Globus pallidus (tissue), 1 donor: ENCODE measurements at places on chromosomes 12 and 14.

- no peak for DNase-seq
Measured at GRCh38 chr12:19404242-19404880, 34.9 kb upstream of the AEBP2 start.

- DNase-seq = peak; percentile 20
Measured at GRCh38 chr12:92503029-92503931, 199.5 kb upstream of the PLEKHG7 start.

GRCh38 chr12:114209861-114210260 lies 196.1 kb downstream of the TBX5 start:
- no peak for DNase-seq

DNA sequence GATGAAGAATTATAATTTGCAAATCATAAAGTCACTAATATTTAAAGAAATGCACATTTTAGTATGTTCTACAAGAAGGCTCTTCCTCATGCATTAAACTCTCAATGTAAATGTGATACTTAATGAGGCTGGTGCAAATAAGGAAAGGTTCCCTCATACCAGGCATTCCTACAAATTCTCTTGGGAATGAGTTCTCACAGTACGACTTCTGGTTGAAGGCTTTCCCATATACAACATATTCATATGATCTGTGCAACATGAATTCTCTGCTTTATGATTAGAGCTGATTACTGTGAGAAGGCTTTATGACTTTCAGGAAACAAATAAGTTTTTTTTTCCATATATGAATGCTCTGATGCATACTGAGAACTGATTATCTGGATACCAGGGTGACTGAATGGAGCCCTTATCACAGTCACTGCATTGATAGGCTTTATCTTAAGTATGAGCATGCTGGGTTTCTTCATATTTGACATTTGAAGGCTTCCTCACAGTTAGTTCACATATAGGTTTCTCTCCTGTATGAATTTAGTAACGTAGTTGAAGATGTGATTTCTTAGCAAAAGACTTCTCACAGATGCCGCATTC lies 293.9 kb downstream of the RAD51B start:
- DNase-seq = no peak

GRCh38 chr12:106247674-106248311 lies at the start of gene CKAP4:
Gene CKAP4, minus strand, starts transcription at chr12:106248020. Its CDS starts 169 bp downstream, at chr12:106247851.
- DNase-seq = peak; percentile 56

DNA sequence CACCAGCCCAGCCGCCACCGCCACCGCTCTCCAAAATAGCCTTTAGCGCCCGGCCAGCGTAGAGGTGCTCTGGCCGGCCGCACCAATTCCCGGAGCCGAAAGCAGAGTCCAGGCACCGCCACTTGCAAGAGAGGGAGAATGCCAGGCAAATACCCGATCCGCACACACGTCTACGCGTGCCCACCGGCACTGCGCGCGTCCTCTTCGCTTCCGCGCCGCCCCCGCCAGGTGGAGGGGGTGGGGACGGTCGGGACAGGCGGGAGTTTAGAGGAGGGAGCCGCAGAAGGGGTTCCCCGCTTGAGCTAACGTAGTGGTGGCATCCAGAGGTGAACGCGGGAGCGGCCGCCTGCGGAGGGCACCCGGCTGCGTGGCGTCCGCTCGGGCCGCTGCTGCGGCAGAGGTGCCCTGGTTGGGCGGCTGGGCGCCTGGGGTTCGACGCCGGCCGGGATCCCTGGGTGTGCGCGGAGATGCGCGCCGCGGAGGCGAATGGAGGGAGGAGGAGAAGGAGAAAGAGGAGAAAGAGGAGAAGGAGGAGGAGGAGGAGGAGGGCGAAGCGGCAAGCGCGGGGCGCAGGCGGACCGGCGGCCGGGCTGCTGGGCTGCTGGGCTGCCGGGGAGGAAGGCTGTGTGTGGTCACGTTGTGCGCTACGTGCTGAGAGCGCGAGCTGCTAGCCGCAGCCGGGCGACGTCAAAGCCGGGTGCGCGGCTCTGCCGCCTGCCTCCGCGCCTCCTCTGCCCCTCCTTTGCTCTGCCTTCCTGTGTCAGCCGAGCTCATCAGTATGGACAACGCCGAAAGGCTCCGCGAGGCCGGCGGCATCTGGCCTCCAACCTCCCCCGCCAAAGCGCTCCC lies at the start of gene MDGA2:
TSS of gene MDGA2 (minus strand) at position 140 of the 849 bp plus-strand sequence.
- DNase-seq = no peak

GRCh38 chr14:54680651-54681050 lies 113.7 kb downstream of the SAMD4A start:
- no peak for DNase-seq

- no peak for DNase-seq
Measured at GRCh38 chr12:123498126-123498825, 35.2 kb downstream of the RILPL1 start.

DNA sequence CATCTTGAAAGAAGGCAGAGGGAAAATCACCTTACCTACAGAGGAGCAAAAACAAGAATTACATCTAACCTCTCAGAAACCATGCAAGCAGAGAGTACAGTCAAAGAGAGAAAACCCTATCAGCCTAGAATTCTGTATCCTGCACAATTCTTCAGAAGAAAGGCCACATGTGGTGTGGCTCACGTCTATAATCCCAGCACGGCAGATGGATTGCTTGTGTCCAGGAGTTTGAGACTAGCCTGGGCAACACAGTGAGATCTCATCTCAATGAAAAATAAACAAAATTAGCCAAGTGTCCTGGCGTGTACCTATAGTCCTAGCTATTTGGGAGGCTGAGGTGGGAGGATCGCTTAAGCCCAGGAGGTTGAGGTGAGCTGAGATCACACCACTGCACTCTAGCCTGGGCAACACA lies 48.2 kb downstream of the ATF7 start:
- no peak for DNase-seq

- no peak for DNase-seq
Measured at GRCh38 chr14:56273155-56273554, 154.9 kb downstream of the PELI2 start.

- DNase-seq = no peak
Measured at GRCh38 chr14:95388699-95389098, 69.0 kb upstream of the CLMN start.

DNA sequence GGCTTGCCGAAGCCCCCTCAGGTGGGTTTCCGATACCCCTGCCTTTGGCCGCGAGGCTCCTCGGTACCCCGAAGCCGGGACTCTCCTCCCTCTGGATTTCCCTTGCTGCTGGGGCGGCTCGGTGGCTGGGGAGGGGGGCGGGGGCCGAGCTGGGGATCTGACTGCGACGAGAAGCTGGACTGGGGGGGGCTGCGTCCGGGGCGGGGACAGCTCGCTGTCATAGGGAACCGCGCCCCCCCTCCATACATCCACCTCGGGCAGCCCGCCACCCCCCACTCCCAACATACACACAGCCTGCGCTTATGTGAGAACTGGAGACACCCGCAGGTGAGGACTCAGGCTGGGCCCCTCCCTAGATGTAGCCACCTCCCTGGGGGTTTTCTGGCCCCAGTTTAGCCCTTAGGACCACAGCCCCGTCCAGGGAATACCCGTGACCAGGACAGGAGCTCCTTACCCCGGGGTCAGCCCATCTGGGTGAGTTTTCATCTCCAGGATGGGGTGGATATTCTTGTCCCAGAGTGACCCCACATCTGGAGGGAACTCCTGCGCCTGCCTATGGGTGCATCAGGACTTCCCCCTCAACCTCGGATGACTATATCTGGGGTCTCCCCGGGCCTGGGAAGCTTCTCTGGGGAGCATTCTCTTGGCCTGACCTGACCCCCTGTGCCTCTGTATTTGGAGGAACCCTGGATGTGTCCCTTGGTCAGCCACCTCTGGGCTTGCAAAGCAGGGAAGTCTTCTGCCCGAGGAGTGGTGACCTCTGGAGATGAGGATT lies 687 bp downstream of the ASIC1 start:
- no peak for DNase-seq

DNA sequence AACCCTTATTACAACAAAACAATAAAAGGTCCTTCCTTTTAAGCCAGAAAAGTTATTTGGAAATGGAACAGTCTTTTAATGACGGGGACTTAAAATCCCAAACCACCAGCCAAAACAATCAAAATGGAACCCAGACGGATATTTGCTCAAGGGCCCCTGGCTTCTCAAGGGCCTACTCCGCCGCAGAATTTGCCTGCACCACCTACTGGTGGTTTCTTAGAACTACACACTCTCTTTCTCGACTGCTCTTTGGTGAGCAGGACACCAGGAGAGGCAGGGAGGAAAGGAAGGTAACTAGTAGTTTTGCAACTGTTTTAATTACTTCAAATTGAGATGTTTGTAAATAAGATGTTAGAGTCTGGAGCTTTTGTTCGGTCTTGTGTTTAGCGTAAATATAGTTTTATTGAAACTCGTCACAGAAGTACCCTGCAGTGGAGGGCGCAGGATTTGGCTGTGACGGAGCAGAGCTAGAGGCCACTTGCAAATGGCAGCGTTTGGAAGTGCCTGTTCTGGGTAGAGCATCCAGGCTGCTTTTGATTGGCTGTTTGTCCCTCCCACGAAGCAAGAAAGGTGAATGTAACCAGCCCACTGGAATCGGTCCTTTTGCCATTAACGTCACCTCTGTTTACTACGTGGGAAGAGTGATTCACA lies 238.5 kb downstream of the CACNA1C start:
- DNase-seq = no peak

GRCh38 chr12:24997970-24998582 lies 49.2 kb upstream of the BCAT1 start:
- DNase-seq = peak; percentile 16

GRCh38 chr12:24778486-24779304 lies 170.2 kb downstream of the BCAT1 start:
- DNase-seq = peak; percentile 43

DNA sequence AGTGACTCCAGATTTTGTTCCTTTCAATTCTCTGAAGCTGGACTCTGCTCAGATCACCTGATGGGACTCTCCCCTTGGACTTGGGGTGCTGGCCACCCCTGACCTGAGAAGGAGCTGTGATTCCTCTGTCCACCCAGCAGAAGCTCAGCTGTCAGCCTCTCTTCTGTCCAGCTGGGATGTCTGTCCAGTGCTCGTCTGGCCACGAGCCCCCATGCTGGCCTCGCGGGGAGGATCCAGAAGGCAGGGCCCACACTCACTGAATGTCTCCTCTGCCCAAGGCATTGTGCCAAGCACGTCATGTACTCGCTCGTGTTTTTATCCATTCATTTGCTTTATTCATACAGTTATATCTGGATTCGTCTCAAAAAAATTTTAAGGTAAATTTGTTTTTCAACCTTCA lies 14.2 kb upstream of the SLC24A4 start:
- DNase-seq = no peak

- DNase-seq = no peak
Measured at GRCh38 chr12:124617615-124618014, 50.2 kb upstream of the NCOR2 start.

DNA sequence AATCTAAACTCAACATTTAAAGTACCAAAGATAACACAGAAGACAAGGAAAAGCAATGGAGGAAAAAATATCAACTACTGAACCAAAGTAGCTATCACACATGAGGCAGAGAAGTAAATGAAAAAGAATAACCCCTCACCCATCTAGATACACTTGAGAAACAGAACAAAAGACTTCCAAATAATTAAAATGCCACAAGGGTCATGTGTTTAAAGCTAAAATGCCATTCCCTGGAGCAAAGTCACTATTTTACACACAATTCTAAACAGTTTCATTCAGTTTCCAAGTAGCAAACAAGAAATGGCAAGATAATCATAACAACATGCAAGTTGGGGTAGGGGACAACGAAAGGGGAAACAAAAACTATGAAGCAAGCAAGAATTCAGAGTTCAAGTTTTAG lies 12.0 kb downstream of the OSBPL8 start:
- no peak for DNase-seq

- DNase-seq = no peak
Measured at GRCh38 chr12:97222391-97222790, 240.2 kb upstream of the RMST start.

- DNase-seq = no peak
Measured at GRCh38 chr12:54082397-54082892, 28.8 kb downstream of the HOXC4 start.

GRCh38 chr12:75814851-75815754 lies 216.5 kb downstream of the PHLDA1 start:
- DNase-seq = no peak

DNA sequence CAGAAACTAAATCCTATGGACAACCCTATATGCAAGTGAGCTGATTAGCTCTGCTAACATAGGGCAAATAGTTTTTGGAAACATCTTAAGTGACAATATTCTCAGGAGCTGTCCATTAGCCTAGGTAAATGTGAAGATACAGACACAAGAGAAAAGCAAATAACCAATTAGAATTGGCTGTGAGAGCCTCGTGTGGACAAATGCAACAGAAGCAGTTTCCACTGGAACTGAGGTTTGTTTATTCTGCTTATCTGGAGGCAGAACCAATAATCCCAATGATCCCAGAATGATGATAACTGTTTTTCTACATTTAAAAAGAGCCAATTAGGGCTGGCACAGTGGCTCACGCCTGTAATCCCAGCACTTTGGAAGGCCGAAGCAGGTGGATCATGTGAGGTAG lies 43.2 kb upstream of the YAF2 start:
- no peak for DNase-seq

DNA sequence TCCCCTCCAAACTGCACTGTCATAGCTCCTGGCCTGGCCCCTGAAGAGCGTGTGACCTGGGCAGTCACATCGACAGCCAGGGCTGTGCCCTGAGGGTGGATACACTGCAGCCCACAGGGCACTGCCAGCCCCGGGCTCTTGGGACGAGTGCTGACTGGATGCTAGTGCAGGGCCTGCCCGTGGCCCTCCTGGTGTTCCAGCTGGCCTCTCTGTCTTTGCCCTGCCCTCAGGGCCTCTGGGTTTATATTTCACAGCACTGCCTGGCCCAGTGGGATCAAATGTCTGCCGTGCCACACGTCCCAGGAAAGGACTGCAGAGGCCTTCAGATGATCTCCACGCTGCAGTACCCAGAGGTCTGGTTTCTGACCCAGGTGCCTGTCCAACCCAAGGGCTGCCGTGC lies 10.1 kb upstream of the CCDC197 start:
- DNase-seq = no peak

DNA sequence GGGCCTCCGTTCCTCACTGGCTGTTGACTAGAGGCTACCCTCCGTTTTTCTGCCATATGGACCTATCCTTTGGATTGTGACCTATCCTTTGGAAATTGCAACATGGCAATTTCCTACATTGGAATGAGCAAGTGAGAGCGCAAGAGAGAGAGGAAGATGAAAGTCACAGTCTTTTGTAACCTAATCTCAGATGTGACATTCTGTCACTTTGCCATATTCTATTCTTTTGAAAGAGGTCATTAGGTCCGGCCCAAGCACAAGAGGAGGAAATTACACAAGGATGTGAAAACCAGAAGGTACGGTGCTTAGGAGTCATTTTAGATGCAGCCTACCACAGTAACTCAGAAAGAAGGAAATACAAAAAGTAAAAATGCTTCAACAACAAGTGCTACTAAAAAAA lies 47.3 kb upstream of the SRP54 start:
- no peak for DNase-seq

DNA sequence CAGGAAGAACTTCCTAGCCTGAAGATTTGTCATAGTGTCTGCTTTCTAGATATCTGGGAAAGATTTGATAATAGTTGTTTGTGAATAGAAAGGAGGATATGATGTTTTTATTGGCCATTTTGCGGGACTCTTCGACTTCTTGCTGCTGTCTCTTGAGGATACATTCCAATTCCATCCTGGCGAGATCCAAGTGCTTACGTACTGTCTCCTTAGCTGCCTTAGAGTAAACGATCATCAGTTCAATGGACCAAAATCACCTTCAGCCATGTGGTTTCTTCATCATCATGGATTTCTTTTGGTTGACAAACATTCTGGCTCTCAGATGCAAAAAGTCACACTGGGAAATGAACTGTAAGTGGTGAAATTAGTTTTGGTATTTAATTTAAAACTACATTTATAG lies 82.7 kb upstream of the SCN8A start:
- no peak for DNase-seq

- no peak for DNase-seq
Measured at GRCh38 chr12:61870658-61871484, 389.3 kb upstream of the USP15 start.
